ENCODE measurements at places on chromosomes 6 and 20.

DNA sequence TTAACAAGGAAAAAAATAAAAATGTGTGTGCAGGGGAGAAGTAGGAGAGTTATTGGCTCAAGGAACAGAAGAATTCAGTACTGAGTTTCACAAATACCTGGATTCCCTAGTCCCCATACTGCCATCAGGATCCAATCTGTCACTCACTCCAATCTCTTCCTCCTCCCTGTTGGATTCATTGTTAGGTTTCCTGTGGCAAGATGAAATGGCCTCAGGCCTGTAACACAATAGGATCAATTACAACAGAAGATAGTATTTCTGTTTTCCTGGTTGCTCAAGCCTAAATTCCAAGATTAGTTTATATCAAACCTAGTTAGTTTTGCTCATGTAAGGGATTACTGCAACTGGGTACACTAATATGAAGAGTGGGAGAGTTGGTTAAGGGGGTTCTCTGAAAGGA lies 24.4 kb downstream of the HCRTR2 start:
- peak; percentile 61 for DNase-seq

- peak; percentile 84 for DNase-seq
Observed at GRCh38 chr20:17654649-17655285, 27.3 kb downstream of the RRBP1 start.

DNA sequence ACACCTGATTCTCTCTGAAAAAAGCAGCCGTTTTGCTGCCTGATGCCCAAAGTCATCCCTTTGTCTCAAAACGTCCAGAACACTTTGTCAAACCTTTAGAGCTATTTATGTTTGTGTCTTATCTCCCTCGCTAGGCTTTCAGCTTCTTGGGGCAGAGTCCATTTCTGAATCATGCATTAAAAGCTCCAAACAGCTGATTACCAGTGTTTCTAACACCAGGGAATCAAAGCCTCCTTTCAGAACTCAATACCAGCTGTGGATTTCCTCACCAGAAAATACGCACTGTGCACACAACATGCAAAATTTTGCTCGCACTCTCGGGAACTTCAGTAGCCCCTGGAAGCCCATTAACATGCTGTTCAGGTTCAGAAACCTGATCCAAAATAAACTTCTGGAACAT lies 333.3 kb downstream of the HACE1 start:
- no peak for DNase-seq

DNA sequence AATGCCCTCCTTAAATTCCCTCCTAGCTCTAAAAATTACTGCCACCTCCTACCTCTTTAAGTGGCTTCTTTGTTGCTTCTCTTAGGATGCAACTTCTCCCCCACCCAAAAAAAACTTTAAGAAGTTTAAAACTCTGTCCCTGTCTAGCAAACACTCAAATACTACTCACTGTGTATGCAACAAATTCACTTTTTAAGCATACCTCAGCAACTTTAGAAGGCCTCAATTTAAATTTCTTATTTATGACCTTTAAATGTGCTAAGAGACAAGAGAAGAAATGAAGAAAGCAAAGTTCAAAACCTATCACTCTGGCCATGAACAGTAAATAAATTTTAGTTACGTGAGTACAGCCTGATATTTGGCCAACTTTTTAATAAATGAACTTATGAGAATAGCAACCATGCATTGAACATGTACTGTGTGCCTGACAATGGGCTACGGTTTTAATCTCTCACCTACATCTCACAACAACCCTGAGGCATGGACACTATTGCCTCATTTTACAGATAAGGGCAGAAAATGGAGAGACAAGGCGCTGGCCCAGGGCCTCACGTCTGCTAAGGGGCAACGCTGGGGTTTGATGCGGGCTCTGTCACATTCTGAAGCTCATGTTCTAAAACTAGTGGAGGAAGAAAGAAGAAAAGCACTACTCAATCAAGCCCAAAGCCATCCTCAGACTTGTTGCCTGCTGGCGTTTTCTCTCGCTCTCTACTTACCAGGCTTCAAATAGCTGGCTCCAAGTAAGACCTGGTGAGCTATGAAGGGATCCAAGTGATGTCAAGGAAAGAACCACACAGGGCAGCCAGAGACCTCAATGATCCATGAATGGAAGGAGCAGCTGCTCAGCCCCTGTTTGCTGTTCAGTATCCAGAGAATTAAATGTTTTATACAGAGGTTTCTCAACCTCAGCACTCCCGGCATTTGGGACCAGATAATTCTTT lies 99.8 kb downstream of the TBC1D7 start:
- no peak for DNase-seq

GRCh38 chr6:16729183-16729691 lies 32.0 kb downstream of the ATXN1 start:
- peak; percentile 75 for DNase-seq

DNA sequence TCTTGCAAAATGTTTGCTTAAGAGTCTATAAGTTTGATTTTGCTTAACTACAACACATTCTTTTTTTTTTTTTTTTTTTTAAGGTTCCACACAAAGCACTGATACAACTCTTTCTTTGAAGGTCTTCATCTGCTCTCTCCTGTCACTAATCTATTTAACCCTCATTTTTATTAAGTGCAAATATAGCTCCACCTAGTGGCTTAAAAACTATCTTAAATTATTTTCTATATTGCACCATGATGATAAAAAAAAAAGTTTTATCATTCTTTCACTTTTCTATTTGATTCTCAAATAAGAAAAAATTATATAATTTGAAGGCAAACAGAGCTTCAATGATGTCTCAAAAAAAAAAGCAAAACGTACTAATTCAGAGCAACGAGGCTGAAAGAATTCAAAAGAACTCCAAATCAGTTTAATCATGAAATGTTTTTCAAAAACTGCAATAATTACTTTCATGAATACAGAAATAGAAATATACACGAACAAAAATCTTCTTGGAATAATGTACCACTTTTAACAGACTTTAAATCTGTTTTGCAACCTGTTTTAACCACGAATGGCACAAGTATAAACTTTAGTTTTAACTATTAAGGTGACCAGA lies 12.8 kb downstream of the ESF1 start:
- DNase-seq = peak; percentile 83

Measured in adipocyte (in vitro differentiated cells).